ENCODE measurements at places on chromosomes 16 and 17. TPM values are rescaled to one million over a fixed set of nuclear protein-coding genes. Genes with fewer than 3 reads are reported as not detected.

NPTX1 gene
- total RNA-seq, result 0.27 TPM

AOC2 gene
- total RNA-seq, result 3.0 TPM

CCL8 gene
- not detected for total RNA-seq

DNA sequence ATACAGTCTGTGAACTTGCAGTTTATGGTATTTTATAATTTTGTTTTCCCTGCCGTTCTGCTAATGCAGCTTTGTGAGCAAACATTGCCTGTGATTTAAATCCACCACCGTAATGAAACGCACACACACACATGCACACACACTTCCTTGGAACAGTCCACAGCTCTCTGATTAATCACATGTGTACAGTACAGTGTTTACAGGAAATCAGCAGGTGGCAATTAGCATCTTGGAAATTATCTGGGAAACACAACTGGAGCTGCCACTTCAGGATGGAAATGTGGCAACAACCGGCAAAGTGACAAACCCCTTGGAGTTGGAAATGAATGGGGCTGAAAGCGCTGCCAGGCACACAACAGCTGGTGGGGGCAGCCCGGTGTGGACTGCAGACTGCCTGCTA, 12.9 kb upstream of the ZKSCAN2 start:
- peaks cover 19% of the 10 kb centered on the region for H3K36me3 ChIP-seq
- H3K27ac ChIP-seq, result no peak overlapping the region
- DNase-seq, result no peak
- no peak overlapping the region for H3K4me3 ChIP-seq
- H3K4me1 ChIP-seq, result no peaks in the 10 kb centered on the region
- no peaks in the 10 kb centered on the region for H3K27me3 ChIP-seq

- no peaks in the 10 kb centered on the region for H3K27me3 ChIP-seq
- no peak overlapping the region for H3K4me3 ChIP-seq
- DNase-seq, result no peak
- no peaks in the 10 kb centered on the region for H3K4me1 ChIP-seq
These were observed 8.3 kb downstream of the SRP68 start for GRCh38 chr17:76063875-76064546.

DNA sequence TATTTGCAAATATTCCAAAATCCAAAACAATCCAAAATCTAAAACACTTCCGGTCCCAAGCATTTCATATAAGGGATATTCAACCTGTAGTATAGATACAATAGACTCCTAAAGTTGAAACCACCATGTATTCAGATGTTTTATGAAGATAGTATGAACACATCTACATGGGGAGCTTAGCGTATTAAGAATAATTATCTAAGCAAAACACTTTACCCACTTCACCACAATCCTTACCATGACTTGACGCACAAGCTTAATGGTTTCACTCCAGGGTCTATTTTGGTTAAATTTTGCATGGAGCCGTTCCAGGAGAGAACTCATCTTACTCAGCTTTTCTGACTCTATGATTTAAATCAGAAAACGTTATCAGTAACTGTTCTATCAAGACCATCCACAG, 3.5 kb downstream of the MED1 start:
- H3K27me3 ChIP-seq, result no peaks in the 10 kb centered on the region
- H3K27ac ChIP-seq, result no peak overlapping the region
- H3K4me1 ChIP-seq, result peaks cover 14% of the 10 kb centered on the region
- H3K36me3 ChIP-seq, result peaks cover 20% of the 10 kb centered on the region

GRCh38 chr16:28977703-28978662, 3.4 kb downstream of the SPNS1 start:
- H3K36me3 ChIP-seq, result peaks cover 9% of the 10 kb centered on the region
- H3K4me1 ChIP-seq, result peaks cover 13% of the 10 kb centered on the region
- no peak overlapping the region for H3K27ac ChIP-seq
- no peak for DNase-seq
- H3K27me3 ChIP-seq, result no peaks in the 10 kb centered on the region
- H3K4me3 ChIP-seq, result no peak overlapping the region

Measured in mesothelial cell of epicardium (in vitro differentiated cells).